ENCODE measurements at places on chromosomes 11 and 22. TPM values are rescaled to one million over a fixed set of nuclear protein-coding genes. Genes with fewer than 3 reads are reported as not detected.

- peaks cover 96% of the 10 kb centered on the region for H3K4me1 ChIP-seq
- no peak overlapping the region for H3K27ac ChIP-seq
- H3K36me3 ChIP-seq, result no peaks in the 10 kb centered on the region
- DNase-seq, result no peak
- peak overlapping the region; percentile 31 for H3K4me3 ChIP-seq
These were observed 41.0 kb downstream of the FLI1 start for GRCh38 chr11:128734832-128735224.

GRCh38 chr11:1568441-1568911 lies 3.6 kb downstream of the DUSP8 start:
- H3K27me3 ChIP-seq, result no peaks in the 10 kb centered on the region
- H3K36me3 ChIP-seq, result no peaks in the 10 kb centered on the region
- peaks cover 28% of the 10 kb centered on the region for H3K4me1 ChIP-seq
- no peak overlapping the region for H3K27ac ChIP-seq
- peak; percentile 77 for DNase-seq
- no peak overlapping the region for H3K4me3 ChIP-seq

DNA sequence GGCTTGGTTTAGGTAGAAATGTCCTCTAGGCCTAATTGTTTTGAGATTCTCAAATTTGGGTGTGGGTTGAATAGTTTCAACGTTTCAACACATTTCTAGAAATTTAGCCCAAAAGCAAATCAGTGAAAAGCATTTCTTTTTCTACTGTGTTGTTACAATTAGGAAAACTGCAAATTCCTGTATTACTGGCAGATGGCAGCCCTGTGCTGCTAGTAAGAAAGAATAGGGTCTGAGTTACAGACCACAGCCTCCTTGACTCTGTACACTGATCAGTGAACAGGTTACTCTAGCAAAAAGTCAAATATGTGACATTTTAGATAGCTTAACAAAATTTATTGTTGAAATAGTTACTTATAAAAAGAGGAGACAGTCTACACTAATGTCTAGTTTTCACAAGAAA lies 703.0 kb downstream of the JRKL start:
- H3K36me3 ChIP-seq, result no peaks in the 10 kb centered on the region
- DNase-seq, result no peak
- no peak overlapping the region for H3K4me3 ChIP-seq
- H3K27ac ChIP-seq, result no peak overlapping the region

- H3K4me3 ChIP-seq, result peak overlapping the region; percentile 67
- H3K27me3 ChIP-seq, result no peaks in the 10 kb centered on the region
- peaks cover 43% of the 10 kb centered on the region for H3K36me3 ChIP-seq
- no peak for DNase-seq
These were observed 1.1 kb downstream of the HYOU1 start for GRCh38 chr11:119055901-119056300.

MLC1 gene
- 0.35 TPM for total RNA-seq
